ENCODE measurements at places on chromosomes 6 and 20.

- peak; percentile 71 for DNase-seq
Observed at GRCh38 chr6:33620856-33621710, at the start of gene ITPR3. Gene ITPR3, plus strand, starts transcription at chr6:33621322. Its CDS starts 281 bp downstream, at chr6:33621603.

DNA sequence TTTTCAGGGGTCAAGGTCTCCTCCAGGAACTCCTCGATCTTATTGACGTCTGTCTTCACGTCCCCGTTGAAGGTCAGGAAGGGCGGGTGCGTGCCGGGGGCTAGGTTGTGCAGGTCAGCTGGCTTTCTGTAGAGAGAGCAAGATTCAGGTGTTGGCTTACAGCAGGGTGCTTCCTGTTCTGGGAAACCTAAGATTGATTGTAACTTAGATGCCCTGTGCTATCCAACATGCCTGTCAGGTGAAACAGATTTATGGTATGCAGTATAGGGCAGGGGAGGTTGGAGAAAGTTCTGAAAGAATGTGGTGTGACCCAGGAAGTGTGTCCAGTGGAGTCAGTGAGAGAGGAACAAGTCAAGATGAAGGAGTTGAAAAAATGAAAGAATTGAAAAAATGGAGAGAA is 66.4 kb downstream of the CLIC5 start:
- DNase-seq, result no peak

DNA sequence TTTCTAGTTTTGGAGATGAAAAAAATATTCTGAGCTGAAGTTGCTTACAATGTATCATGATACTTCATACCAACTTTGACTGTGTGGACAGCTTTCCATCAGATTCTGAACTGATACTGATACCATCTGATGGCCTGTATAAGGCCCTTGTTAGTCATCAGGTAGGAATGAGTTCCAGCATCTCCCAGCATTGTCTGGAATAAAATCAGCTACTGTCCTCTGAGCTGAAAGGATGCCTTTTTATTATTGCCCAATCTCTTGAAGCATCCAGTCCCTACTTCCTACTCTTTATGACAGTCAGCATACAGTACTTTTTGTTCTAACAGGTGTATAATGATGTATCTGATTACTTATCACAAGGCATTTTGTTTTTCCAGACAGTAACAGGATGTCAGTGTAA is 70.6 kb upstream of the EYA4 start:
- no peak for DNase-seq

DNA sequence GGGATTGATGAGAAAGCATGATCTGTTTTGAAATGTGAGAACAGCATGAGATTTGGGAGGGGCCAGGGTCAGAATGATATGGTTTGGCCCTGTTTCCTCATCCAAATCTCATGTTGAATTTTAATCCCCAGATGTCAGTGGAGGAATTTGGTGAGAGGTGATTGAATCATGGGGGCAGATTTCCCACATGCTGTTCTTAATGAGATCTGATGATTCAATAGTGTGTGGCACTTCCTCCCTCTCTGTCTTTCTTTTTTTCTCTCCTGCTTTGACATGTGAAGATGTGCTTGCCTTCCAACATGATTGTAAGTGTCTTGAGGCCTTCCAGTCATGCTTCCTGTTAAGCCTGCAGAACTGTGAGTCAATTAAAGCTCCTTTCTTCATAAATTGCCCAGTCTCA is 1060.3 kb upstream of the CITED2 start:
- DNase-seq, result no peak

DNA sequence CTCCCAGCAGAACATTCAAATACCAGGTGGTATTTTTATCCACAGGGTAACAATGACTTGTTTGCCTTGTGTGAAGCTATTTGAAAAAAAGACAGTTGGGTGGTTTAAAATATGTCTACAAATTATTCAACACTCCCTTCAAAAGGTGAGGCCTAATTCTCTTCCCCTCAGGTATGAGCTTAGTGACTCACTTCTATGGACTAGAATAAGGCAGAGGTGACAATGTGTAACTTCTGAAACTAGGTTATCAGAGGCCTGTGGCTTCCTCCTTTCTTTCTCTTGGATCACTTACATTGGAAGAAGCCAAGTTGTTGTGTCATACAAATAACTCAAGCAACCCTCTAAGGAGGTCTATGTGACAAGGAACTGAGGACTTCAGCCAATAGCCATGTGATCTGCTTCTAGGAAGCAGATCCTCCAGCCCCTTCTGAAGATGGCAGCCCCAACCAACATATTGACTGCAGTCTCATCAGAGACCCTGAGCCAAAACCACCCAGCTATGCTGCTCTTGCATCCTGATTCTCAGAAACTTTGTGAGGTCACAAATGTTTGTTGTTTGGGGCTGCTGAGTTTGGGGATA is 102.6 kb downstream of the SNAP25 start:
- no peak for DNase-seq

- no peak for DNase-seq
Observed at GRCh38 chr20:57478176-57478575, 46.8 kb downstream of the CTCFL start.

DNA sequence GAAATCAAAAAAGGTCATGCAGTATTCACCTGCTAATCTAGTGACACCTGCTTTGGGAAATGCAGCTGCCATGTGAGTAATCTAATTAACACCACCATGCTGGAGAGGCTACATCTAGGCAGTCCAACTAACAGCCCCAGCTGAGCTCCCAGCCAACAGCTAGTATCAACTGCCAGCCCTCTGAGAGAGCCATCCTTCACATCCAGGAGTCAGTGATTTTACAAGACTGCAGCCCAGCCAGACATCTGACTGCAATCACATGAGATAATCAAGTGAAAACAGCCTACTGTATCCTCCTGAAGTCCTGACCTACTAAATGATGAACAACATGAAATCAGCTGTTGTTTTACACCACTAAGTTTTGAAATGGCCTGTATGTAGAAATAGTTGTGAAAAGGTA is 298.4 kb downstream of the TRDN start:
- no peak for DNase-seq

GRCh38 chr20:49696594-49696993 is 17.1 kb downstream of the B4GALT5 start:
- no peak for DNase-seq

DNA sequence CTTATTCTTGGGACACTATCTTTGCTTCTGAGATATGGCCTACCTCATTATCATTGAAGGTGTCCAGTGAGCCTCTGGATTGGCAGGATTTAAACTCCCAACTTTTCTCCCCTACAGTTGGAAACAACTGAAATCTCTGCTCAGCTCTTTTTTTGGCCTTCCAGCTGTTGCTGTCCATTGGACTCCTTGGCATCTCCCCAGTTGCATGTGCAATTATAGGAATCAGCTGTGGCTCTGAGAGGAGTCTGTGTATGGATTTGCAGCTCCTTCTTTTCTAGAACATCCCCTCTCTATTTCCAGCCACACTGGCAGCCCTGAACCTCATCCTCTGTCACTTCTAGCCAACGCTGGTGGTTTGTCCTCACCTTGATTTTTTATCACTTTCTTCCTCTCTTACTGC is 21.2 kb downstream of the RAB22A start:
- no peak for DNase-seq

DNA sequence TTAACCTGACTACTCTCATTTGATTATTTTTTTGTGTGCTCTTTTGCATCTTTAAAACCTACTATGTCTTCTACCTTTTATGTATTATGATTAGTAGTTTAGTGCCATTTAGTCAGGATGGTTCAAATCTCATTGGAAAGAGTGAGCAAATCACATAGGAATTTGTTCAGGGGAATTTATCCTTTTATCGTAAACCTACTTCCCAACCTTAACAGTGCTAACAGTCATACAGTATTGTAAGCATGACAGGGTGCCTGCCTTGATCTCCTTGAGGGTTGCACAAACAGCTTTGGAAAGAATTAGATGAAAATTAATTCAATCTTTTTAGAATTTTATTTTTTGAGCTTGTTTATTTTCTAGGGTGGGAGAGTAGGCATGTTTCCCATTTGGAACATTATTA is 18.3 kb downstream of the RNF8 start:
- no peak for DNase-seq

DNA sequence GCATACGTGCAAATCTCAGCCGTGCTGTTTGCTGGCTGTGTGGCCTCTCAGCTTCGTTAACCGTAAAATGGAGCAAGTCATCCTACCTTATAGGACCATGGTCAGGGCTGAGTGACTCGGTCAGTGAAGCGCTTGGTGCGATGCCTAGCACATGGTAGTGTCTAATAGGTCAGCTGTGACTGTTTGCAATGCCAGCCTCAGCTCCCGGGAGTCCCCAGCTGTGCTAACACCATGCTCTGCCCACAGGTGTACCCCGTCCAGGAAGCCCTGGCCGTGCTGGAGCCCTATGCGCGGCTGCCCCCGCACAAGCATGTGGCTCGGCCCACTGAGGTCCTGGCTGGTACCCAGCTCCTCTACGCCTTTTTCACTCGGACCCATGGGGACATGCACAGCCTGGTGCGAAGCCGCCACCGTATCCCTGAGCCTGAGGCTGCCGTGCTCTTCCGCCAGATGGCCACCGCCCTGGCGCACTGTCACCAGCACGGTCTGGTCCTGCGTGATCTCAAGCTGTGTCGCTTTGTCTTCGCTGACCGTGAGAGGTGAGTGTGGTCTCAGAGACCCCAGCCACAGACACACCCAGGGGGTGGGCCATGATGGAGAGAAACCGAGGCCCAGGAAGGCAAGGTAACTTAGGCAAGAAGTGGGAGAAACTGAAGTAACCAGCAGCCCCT is 10.6 kb downstream of the TRIB3 start:
- no peak for DNase-seq
